ENCODE measurements at places on chromosomes 7 and 10.

DNA sequence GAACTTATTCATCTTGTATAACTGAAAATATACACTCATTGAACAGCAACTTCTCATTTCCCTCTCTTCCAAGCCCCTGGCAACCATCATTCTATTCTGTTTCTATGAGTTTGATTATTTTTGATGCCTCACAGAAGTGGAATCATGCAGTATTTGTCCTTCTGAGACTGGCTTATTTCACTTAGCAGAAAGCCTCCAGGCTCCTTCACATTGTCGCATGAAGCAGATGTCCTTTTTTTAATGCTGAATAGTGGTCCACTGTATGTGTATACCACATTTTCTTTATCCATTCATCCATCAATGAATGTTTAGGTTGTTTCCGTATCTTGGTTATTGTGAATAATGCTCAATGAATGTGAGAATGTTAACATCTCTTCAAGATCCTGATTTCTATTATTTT is 238.2 kb upstream of the KLF14 start:
- DNase-seq, result no peak

- peak; percentile 6 for DNase-seq
These were observed 36.3 kb downstream of the ABCB1 start for GRCh38 chr7:87564296-87564963.

GRCh38 chr7:76261931-76262330 is 40.5 kb upstream of the HSPB1 start:
- no peak for DNase-seq

- no peak for DNase-seq
These were observed 74.0 kb downstream of the AOAH start for GRCh38 chr7:36650320-36650719.

DNA sequence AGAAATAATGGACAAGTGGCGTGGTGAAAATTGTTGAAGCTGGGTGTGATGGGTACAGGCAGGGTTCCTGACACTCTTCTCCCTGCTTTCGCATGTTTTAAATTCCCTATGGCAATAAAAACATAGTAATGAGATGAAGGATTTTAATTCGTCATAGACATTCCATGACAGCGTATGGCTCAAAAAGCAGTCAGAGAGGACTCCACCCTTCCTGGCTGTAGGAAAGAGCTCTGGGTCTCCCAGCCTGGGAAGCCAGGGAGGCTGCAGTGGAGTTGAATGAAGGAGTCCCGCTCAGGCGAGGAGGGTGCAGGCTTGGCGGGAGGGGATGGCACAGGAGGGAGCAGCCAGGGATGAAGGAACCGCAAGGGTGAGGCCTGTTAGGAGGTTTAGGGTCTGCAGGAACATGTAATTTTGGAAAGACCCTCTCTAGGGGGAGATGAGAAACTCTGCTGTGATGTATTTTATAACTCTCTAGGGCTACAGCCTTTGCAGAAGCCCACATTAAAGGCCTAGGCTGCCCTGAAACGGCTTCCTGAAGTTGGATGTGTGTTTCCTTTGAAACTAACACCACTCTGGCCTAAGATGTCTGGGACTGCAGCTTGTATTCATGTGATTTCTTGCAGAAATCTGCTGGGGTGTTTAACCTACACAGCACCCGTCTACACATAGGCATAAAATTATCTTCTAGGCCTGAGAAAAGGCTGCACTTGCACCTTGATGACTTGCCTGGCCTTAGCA is 7.6 kb upstream of the LARP4B start:
- no peak for DNase-seq

- DNase-seq, result peak; percentile 2
These were observed 151.4 kb downstream of the PTPN20 start for GRCh38 chr10:47062441-47063200.

DNA sequence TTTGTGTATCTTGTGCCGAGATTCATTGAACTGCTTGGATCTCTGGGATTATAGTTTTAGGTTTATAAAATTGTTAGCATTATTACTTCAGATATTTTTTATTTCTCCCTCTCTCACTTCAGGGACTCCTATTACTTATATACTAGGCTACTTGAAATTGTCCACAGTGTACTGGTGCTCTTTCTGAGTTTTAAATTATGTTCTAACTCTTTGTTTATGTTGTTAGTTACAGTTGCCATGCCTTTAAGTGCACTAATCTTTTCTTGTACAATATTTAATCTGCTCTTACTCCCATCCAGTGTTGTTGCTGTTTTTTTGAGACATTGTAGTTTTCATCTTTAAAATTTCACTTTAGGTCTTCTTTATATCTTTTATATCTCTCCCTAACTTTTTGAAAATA is 13.1 kb downstream of the PLEKHS1 start:
- DNase-seq, result no peak

DNA sequence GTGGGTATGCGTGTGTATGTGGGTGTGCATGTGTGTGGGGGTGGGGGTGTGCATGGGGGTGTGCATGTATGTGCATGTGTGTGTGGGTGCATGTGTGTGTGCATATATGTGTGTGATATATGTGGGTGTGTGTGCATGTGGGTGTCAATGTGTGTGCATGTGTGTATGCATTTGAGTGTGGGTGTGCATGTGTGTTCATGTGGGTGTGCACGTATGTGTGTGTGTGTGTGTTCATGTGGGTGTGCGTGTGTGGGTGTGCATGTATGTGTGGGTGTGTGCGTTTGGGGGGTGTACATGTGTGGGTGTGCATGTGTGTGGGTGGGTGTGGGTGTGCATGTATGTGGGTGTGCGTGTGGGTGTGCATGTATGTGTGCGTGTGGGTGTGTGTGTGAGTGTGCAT is 42.6 kb downstream of the GTF2IRD1 start:
- no peak for DNase-seq

DNA sequence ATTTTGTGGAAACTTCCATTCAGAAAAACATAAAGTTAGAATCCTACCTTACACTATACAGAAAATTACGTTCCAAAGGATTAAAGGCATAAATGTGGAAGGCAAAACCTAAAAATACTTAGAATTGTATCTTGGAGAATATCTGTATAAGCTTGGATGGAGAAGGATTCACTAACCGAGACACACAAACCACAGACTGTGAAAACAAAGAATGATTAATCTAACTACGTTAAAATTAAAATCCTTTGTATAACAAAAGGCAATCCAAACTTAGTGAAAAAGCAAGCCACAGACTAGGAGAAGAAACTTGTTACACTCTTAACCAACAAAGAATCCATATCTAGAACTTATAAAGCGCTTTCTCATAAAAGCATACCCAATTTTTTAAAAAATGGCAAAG is 678.8 kb downstream of the INHBA start:
- DNase-seq, result no peak

DNA sequence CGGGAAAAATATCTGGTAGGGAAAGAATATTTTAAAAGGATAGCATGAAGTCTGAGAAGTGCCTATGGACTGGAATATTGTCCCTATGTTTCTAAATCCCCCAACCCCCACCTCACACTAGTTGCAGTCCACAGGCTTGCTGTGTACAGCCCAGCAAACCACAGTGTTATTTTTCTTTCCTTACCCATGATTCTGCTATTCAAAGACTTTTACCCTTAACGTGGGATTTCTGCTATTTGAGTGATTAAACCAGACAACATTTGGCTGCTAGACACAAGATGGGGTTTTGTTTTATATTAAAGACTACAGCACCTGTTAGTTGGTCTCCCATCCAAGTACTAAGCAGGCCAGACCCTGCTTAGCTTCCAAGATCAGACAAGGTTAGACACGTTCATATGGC is 120.5 kb upstream of the MYO3A start:
- no peak for DNase-seq

DNA sequence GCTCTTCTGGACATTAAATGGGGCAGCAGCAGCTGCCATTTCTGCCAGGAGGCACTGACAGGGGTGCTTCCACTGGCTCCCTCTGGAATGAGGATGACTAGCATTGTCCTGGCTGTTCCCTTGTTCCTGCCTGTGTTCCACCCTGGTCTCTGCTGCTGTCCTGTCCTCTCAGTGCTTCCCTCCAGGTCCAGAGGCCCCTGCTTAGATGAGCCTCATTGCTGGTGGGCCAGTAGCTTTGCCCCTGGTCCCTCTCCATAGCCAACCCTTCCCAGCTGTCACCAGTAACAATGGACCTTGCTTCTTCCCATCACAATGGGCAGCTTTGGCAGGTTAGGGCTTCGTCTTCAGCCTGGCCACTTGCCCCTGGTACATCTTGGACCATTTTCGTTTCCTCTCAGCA is 561.1 kb downstream of the TCERG1L start:
- DNase-seq, result no peak

DNA sequence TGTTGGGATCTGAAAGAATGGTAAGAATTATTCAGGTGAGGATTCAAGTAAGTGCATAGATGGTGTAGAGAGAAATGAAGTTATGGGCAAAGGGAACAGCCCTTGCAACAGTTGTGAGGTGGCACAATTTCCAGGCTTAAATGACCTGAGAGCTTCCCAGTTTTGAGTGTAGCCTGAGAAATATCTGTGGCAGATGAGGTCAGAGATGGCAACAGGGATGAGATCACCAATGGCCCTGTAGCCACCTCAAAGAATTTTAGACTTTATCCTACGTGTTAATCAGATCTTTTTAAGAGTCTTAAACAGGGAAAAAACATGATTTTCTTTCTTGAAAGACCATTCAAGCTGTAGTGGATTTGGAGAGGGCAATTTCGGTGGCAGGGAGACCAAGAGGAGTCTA is 1.9 kb upstream of the NRF1 start:
- DNase-seq, result no peak

DNA sequence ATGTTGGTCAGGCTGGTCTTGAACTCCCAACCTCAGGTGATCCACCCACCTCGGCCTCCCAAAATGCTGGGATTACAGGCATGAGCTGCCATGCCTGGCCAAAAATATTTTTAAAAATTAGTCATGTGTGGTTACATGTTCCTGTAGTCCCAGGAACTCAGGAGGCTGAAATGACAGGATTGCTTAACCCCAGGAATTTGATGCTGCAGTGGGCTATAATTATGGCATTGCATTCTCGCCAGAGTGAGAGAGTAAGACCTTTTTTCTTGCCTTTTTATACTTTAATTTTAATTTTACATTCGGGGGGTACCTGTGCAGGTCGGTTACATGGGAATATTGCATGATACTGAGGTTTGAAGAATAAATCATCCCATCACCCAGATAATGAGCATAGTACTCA is 86.6 kb upstream of the ZNF92 start:
- DNase-seq, result no peak

- DNase-seq, result no peak
These were observed 110.4 kb downstream of the INSYN2A start for GRCh38 chr10:127085957-127086356.

DNA sequence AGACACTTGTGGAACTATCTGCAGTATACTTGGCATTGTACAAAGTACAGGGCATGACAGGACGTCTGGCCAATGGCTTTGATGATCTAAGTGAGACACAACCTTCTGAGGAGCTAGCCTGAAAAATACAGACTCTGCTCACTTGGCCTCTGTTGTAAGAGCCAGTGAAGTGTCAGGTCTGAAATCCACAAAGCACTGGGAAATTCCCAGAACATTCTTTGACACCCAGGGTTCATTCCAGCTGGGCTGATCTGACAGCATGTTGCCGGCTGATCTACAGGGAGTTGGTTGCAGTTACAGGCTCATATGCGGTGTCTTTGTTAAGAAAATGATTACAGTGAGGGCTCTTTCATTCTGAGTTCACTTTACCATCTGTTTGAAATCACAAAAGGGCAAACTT is 354.6 kb downstream of the PHF14 start:
- no peak for DNase-seq

DNA sequence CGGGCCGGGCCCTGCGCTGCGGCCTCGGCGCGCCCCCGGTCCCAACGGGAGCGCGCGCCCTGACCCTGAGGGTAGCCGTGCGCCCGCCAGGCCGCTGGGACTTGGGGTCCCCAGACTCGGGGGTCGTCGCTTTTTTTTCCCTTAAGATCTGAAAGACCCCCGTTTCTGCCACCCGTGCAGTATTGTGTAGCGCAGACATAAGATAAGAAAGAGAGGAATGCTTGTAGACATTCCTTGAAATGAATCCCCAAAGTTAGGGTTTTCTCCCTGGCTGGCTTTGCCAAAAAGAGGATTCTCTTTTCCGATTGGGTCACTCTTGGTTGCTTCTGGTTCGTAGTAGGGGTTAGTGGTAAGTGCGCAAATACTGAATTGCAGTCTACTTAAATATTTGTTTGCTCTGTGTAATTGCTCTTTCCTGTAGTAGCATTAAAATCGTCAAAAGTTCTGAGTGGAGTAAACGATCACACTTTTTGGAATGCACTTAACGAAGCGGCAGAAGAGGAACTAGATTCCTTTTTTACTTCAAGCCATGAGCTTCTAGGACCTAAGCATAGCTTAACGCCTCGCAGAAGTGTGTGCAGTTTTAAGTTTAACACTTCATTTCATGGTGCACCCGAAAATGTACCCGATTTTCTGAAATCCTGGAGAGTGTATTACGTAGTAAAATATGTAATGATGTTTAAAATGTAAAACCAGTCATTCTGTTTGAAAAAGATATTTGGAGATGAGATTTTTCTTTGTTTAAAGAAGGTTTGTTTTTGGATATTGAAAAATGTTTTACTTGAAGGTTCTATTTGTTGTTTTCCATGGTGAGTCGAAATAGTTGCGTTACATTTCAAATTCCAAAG is 1.3 kb downstream of the CUL1 start:
- DNase-seq, result peak; percentile 48

- peak; percentile 59 for DNase-seq
These were observed 228.9 kb upstream of the TCF7L2 start for GRCh38 chr10:112721080-112721698.

- DNase-seq, result no peak
These were observed 44.2 kb upstream of the TNS3 start for GRCh38 chr7:47625861-47626715.

DNA sequence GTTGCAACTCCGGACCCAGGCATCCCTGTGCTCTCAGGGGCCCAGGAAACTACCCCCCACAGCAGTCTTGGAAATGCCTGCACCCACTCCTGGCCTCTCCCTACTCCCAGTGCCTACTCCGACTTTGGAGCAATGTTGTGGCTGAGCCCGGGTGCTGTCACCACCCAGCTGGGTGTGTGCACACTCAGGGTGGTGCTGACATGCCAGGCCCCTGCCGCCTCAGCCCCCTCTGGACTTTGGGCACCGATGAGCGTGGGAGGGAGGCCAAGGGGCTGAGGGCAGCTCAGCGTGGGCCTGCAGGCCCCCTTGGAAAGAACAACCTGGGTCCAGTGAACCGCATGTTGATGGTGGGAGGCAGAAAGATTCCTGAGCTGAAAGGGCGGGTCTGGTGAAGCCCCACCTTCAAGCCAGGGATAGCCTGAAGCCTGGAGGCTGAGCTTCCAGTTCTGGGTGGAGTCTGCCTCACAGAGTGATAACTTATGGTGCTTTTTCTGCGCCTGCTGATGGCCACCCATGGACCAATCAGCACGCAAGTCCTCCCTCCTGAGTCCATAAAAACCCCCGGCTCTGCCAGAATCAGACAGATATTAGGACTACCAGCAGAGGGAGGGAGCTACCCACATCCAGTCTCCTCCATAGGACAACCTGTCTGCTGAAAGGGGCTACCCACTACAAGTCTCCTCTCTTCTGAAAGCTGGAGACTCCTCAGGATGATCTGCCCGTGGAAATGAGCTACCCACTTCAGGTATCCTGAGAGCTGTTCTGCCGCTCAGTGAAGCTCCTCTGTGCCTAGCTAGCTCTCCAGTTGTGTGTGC is 380.4 kb upstream of the SORCS1 start:
- no peak for DNase-seq

- no peak for DNase-seq
These were observed 55.5 kb upstream of the ABLIM1 start for GRCh38 chr10:114713525-114714090.

All from fibroblast of mammary gland (primary cell).